ENCODE measurements at places on chromosomes 7 and 10. TPM values are rescaled to one million over a fixed set of nuclear protein-coding genes. Genes with fewer than 3 reads are reported as not detected.

DNA sequence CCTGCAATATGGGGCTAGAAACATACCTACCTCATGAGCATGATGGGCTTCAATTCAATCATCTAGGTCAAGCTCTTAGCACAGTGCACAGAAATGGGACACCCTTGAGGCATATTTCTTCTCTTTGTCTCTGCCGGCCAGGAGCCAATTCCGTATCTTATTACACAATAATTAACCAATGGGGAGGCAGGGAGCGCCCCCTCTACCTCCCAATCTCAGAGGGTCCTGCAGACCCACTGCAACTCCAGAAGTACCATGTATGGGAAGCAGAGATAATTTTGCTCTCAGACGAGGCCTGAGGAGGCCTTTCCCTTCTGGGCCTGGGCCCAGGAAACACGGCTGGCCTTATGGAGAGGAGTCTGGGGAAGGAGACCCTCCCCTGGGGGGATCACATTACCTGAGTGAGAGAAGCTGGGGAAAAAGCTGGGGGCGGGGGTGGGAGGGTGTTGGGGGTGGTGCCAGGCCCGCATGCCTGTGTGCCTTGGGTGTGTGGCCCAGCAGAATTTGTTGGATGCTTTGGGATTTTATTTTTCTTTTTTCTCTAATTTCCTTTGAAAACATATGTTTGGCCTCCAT, 155.5 kb downstream of the UBE2H start:
- no peak for DNase-seq

PRF1 gene
- 0.72 TPM for polyA plus RNA-seq

GRCh38 chr10:7015457-7015856, 395.4 kb downstream of the SFMBT2 start:
- no peak for DNase-seq

KCNH2 gene
- polyA plus RNA-seq: 9.8 TPM

DNA sequence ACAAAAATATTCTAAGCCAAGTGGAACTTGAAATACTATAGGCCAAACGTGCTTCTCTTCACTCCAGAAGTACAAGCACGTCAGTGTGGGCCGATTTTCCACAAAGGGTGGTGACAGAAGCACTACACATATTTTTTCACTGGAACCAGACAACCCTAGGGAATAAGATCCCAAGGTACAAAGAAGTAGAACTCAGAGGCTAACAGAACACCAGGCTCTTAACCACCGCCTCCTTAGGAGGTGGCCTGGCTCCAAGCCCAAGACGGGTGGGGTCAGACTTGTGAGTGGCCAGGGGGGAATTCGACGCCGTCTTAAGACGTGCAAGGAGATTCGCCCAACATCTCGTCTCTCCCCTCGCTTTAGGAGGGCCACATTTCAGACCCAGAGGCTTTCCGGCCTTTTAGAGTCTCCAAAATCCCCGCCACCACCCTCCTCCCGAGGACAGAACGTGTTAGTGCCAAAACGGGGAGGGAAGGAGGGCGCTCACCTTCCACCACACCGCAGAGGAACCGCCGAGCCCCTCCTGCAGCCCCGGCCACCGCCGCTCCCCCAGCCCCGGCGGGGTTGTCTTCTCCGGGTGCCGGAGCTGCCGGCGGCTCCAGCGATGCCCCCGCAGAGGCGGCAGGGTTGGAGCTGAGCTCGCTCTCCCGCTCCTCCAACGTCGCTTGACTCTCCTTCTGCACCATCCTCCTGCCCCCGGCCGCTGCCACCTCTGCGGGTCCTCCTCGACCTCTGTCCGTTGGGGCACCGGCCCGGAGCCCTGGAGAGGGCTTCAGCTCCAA, 716 bp downstream of the OGA start:
- peak; percentile 76 for DNase-seq

DNA sequence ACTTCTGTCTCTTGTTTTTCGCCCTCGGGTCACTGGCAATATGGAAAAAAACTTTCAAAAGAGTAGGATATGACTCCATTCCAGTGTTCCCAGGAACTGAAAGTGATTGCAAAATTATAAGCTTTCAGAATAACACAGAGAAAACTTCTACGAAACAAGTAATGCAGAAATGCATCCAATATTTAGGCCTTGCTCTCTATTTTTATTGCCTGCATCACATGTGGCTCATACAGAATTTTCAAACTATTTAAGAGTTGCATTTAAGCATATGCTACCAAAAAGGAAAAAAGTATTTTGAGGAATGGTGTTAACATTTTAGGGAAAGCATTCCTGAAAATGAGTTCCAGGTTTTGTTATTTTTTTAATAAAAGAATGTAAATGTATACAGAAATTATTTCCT, 228.0 kb downstream of the CACNB2 start:
- DNase-seq: no peak

- DNase-seq: no peak
These were observed 914.2 kb downstream of the IPMK start for GRCh38 chr10:57353403-57354003.

- DNase-seq: no peak
These were observed at the start of gene LDB3 for GRCh38 chr10:86668297-86669165. Gene LDB3, plus strand, starts transcription at chr10:86668511. Its CDS starts 181 bp downstream, at chr10:86668692.

GRCh38 chr10:51530541-51530940, 168.9 kb downstream of the CSTF2T start:
- no peak for DNase-seq

DNA sequence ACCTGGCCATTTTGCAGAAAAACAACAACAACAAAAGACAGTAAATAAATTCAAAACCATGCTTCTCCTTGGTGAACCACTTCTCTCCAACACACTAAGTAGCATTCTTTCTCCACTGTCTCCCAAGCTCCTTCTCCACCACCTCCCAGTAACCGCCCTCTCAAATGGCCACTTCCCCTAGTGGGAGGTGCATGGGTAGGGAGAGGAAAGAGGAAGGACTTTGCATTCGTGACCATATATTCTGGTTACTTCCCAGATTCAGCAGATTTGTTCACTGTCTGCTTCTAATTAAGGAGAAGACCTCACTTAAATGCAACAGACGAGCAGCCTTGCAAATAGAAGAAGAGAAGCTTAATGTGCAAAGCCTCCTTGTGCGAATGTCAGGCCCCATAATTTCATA, 166.8 kb downstream of the SORCS1 start:
- DNase-seq: no peak

- DNase-seq: peak; percentile 98
These were observed at the start of gene BBIP1 for GRCh38 chr10:110918643-110919348. Gene BBIP1, minus strand, starts transcription at chr10:110919180. Its CDS starts 1,023 bp downstream, at chr10:110918157.

DNA sequence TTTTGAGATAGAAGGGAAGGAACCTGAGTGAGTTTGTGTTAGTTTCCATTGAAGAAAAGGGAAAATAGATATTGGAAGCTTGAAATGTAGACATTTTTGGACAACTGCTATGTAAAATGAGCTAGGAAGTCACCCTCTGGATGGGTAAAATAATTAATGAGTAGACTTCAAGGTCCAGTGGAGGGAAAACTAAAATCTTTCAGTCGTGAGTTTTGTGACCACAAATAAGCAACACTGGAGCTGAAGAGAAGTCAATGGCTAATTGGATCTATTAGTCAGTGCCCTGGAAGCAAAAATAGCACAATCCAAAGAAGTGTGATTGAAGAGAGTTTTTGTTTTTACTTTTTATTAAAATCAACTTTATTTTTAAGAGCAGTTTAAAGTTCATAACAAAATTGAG, 123.4 kb downstream of the MYO3A start:
- DNase-seq: no peak

CRHR2 gene
- polyA plus RNA-seq: 0.12 TPM

ASIC3 gene
- 1.8 TPM for polyA plus RNA-seq

DNA sequence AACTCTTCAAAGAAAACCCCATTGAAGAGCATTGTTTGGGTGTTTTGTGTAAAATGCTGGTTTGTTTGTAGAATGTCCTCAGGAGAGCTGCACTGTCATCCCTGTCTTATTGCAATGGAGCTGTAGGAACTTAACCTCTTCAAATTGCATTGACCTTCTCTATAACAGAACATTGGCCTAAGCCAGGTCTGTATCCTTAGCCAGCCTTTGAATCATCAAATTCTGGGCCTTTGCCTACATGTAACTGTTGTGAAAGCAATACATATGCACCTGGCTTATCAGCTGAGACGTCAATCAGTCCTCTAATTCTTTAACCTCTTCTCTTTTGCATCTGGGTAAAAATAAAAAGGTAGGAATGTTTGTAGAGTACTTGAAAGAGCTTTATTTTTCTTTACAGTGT, 196.0 kb downstream of the CSTF2T start:
- DNase-seq: no peak

ADIRF gene
- 13.9 TPM for polyA plus RNA-seq

DNA sequence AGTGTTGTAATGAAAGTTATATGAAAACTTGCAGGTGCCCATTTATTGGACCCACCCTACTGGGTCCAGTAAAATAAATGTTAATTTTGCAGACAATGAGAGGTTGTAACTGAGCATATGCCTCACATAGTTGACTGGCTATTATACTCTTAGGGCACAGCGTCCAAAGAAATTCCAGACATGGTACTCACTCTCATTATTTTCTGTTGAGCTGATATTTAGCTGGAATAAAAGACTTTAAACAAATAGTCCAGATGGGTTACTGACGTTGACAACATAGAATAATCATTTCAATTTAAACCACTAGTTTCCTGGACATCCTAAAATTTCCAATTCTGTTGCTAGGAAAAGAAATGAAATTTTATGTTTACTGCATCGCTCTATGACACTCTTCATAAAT, 174.5 kb downstream of the ZNF365 start:
- no peak for DNase-seq

DNA sequence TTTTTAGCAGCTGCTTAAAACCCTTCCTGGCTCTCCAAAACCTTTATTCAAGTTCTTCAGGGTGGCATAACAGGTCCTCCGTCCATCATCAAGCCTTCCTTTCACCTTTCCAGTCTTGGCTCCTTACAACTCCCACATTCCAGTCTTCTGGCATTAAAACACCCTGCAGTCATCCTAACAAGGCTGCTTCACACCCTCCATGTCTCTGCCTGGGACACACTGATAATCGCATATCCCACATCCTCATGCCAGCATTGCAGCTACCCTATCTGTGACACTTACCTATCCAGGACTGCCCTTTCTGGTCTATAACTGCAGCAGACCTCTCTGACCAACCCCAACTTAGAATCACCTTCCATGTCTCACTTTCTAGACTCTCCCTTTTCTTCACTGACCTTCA, 2.6 kb upstream of the TLL2 start:
- DNase-seq: no peak

DNA sequence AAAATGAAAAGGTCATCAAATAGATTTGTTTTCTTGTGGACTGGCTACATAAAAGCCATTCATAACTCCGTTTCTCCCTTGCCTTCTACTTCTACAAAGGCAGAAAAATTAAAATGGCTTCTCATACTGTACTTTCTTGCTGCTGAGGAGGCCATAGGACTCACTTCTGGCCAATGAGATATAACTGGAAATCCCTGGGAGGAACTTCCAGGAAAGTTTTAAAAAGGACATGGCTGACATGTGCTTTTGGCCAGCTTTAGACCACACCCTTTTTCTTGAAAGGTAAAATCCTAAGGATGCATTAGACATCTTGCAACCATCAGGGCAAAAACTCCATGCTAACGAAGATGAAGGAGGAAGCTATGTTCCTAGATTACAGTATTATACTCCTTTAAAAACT, 58.5 kb downstream of the PDZD8 start:
- no peak for DNase-seq

DNA sequence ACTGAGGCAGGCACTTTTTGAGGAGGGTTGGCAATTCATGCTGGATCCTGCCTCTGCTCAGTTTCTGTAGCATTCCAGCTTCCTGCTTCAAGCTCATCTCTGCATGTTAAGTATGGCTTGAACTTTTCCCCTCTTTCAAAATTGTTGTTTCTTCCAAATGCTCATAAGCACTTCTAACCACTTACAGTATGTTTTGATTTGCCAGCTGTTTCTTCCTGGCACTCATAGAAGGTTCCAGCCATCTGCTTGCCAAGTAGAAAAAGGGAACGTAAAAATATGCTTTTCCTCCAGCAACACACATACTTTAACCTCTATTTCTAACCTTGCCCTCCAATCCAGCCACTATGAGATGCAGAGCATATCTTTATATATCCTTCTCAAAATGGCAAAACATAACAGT, 692.6 kb upstream of the COBL start:
- no peak for DNase-seq

DNA sequence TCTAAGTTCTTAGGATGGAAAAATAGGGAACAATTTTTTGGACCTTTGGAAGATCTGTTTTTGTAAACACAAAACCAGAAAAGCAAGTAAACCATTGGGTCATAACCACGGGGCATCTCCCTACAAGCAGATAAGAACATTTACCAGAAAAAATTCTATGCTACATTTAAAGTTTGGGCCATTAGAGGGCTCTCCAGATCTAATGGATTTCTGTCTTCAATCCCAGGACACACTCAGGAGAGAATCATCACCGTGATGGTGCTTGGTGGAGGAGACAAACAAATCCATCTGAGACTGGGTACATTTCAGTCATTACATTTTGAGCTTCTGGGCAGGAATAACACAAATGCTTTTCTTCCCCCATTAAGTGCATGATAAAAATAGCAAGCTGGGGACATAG, 178.4 kb upstream of the TARP start:
- DNase-seq: no peak

- DNase-seq: no peak
These were observed 48.2 kb upstream of the AMPH start for GRCh38 chr7:38679419-38679818.

CALML5 gene
- polyA plus RNA-seq: not detected

- no peak for DNase-seq
These were observed 90.1 kb downstream of the NPSR1 start for GRCh38 chr7:34747867-34748727.

- no peak for DNase-seq
These were observed 56.8 kb upstream of the JAZF1 start for GRCh38 chr7:28237363-28237762.

TWIST1 gene
- 10.4 TPM for polyA plus RNA-seq

FANK1 gene
- polyA plus RNA-seq: 8.2 TPM

DNA sequence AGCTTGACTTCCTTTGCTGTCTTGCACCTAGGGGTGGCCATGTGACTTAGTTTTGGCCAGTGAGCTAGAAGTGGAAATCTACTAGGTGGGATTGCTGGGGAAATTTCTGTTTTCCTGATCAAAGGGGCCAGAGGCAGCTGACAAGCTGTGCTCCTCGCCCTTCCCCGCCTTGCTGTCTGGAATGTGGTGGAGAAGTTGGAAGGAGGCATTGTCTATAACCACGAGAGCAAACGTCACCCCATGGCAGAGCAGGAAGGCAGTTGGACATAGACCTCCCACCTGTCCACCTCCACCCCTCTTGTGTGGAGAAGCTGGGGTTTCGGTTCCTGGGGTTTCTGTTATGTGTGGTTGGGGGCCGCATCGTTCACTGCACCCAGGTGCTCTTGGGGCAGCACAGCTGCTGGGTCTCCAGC, 7.3 kb downstream of the SFRP5 start:
- DNase-seq: no peak

EIF3B gene
- 146 TPM for polyA plus RNA-seq

DNA sequence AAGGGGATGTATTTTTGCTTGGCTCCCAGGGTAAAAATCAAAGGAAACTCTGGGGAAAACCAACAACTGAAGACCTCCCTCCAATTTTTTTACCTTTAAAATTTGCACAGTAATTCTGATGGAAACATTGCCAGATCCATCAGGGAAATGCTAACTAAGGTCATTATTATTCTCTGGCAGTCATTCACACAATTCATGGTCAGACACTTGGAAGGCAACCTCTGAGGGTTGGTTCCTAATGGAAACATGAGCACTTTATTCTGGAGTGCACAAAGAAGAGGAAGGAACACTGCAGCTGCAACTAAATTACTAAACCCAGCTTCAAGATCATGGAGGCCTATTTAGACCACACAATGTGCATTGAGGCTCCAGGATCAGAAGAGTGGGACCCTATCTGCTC, 34.2 kb downstream of the SRI start:
- DNase-seq: no peak

FAM241B gene
- 9.6 TPM for polyA plus RNA-seq

Measured in left renal pelvis (tissue), 4 donors.